ENCODE measurements at places on chromosomes 2 and 18.

DNA sequence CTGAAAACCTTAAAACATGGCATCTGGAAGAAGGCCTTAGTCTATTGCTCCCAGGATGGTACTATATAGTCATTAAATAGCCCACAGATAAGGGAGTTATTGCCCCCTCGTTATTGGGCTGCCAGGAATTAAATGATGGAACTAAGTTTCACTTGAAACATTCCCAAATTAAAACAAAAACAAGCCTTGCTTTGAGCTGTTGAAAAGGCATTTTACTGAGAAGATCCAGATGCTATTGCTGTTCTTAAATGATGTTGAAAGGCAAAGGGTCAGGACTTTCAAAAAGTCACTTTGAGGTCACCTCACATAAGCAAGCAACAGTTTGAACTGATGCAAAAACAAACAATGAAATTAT lies 2.0 kb upstream of the AMMECR1L start:
- no peak overlapping the region for H3K27ac ChIP-seq
- H3K27me3 ChIP-seq = no peaks in the 10 kb centered on the region
- H3K36me3 ChIP-seq = peaks cover 5% of the 10 kb centered on the region
- H3K4me3 ChIP-seq = peak overlapping the region; percentile 40
- no peak for DNase-seq

DNA sequence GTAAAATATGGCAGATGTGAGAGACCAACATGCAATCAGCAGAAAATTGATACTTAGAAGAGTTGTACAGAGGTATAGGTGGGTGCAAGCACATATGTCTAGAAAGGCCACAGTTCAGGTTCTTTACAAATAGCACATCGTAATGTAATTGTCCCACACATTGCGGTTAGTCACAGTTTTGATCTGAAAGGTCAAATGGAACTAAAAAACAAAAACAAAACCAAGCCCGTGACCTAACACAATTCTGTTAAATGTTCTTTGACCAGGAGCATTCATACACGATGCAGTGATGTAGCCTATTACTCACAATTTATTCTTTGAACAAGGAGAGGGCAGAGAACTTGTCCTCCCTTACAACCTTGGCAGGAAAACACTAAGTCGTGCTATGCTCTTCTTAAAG lies 108.9 kb upstream of the MAP4K3 start:
- no peak overlapping the region for H3K4me3 ChIP-seq
- no peak for DNase-seq
- H3K27ac ChIP-seq = no peak overlapping the region
- H3K36me3 ChIP-seq = no peaks in the 10 kb centered on the region

GRCh38 chr2:12265646-12266045 lies 451.1 kb upstream of the TRIB2 start:
- no peak for DNase-seq
- no peaks in the 10 kb centered on the region for H3K36me3 ChIP-seq

DNA sequence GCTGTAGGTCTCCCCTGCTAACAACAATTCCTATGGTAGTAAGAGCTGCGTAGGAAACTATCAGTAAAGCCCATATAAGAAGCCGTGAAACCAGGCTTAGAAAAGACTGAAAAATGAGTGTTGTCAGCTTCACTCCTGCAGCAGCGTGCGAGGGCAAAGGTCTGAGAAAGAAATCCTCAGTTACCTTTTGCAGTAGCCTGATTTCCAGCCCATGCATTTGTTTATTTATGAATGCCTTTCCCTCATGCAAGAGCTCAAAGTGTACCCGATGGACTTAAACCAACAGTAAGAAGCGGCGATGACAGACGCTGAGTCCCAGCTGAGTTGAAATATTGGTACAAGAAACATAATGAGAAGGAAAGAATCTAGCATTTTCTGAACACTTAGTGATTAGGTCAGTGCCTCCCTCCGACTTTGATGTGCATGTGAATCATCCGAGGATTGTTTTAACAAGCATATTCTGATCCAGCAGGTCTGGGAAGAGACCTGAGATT lies 15.0 kb upstream of the POLI start:
- H3K4me1 ChIP-seq = peaks cover 6% of the 10 kb centered on the region
- no peaks in the 10 kb centered on the region for H3K36me3 ChIP-seq
- no peak overlapping the region for H3K27ac ChIP-seq
- no peaks in the 10 kb centered on the region for H3K27me3 ChIP-seq

DNA sequence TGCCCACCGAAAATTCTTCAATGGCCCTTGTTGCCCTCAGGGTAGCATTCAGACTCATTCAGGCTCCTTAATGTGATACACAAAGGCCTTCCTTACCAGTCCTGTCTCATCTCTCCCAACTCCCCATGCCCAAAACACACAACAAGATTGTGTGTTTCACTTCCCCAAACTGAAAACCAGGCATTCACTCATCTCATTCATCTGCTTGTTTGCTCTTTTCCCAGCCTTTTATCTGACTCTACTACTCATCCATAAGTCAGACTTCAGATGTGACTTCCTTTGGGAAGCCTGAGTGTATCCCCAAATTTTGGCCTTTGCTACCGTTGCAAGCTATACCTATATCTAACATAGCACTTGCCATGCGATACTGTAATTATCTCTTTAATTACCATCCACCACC lies 9.7 kb upstream of the SLC39A10 start:
- H3K27me3 ChIP-seq = no peaks in the 10 kb centered on the region
- peaks cover 2% of the 10 kb centered on the region for H3K36me3 ChIP-seq
- no peak overlapping the region for H3K4me3 ChIP-seq
- peaks cover 7% of the 10 kb centered on the region for H3K4me1 ChIP-seq

DNA sequence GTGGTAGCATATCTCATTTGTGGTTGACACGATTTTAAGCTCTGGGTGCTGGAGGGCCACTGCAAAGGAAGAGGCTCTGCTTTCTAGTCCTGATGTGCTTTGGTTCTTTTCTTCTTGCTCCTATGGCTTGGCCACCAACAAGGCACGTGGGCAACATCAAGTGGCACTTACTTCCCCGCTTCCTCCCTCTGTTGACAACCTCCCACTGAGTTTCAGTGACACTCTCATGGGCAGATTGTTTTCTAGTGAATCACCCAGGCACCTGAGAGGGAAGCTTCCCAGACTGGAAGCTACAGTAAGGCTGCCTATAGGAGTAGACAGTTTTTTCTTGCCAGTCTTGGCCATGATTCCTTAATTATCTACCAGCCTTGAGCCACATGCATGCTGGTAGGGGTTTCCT lies 89.0 kb downstream of the NBAS start:
- peaks cover 80% of the 10 kb centered on the region for H3K36me3 ChIP-seq
- DNase-seq = no peak
- H3K4me3 ChIP-seq = no peak overlapping the region
- no peaks in the 10 kb centered on the region for H3K27me3 ChIP-seq

GRCh38 chr2:941871-942270 lies 8.8 kb upstream of the SNTG2 start:
- H3K27ac ChIP-seq = no peak overlapping the region
- no peak overlapping the region for H3K4me3 ChIP-seq
- peaks cover 11% of the 10 kb centered on the region for H3K4me1 ChIP-seq
- peaks cover 2% of the 10 kb centered on the region for H3K27me3 ChIP-seq
- no peak for DNase-seq

DNA sequence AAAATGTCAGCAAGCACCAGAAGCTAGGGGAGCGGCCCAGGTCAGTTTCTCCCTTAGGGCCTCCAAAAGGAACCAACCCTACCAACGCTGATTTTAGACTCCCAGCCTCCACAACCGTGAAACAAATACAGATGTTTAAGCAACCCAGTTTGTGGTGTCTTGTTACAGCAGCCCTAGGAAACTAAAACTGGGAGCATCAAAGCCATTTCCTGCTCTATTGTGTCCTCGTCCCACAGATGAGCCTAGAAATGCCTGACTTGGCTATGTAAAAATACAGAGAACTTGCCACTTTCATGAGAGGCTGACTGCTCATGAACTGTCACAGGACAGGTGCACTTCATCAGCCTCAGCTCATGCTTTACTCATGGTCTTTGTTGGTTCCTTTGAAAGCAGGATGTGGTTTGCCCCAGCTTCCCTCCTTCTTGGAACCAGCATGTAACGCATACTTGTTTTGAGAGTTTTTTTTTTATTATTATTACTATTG lies 97.6 kb upstream of the SLC39A10 start:
- H3K27ac ChIP-seq = peak overlapping the region; percentile 99
- H3K27me3 ChIP-seq = no peaks in the 10 kb centered on the region
- DNase-seq = peak; percentile 92
- peak overlapping the region; percentile 66 for H3K4me3 ChIP-seq

- no peaks in the 10 kb centered on the region for H3K4me1 ChIP-seq
- H3K36me3 ChIP-seq = no peaks in the 10 kb centered on the region
- H3K27ac ChIP-seq = no peak overlapping the region
- no peak for DNase-seq
These were observed 9.9 kb downstream of the PLA2R1 start for GRCh38 chr2:160052531-160052930.

- H3K27ac ChIP-seq = no peak overlapping the region
- H3K36me3 ChIP-seq = peaks cover 8% of the 10 kb centered on the region
- H3K27me3 ChIP-seq = no peaks in the 10 kb centered on the region
- DNase-seq = no peak
- no peak overlapping the region for H3K4me3 ChIP-seq
These were observed 31.1 kb downstream of the RNU4ATAC start for GRCh38 chr2:121561617-121562268.

DNA sequence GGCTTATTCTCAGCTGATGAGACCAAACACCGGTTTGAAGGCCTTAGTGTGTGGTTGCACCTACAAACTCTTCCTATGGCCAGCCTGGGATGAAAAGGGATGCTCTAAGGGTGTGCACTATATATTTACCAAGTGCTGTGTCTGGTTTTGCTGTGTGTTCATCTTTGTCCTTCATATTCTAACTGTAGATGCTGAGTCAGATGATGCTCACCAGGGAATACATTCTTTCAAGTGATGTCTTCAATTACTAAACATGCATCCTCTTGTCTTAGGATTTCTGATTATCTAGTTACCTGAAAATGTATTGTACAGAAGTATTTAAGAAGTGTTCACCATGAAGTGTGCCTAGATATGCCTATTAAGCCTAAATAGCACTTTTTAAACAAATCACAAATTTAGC lies 1111.6 kb upstream of the ZEB2 start:
- H3K4me3 ChIP-seq = no peak overlapping the region
- H3K27me3 ChIP-seq = peaks cover 1% of the 10 kb centered on the region
- DNase-seq = no peak

Measured in naive thymus-derived CD8-positive, alpha-beta T cell (primary cell).